Hematopoietic multipotent progenitor cell treated with erythropoietin and hydrocortisone succinate and interleukin-3 and kit ligand, for 17 days (in vitro differentiated cells): ENCODE measurements at places on chromosomes 5 and 9.

DNA sequence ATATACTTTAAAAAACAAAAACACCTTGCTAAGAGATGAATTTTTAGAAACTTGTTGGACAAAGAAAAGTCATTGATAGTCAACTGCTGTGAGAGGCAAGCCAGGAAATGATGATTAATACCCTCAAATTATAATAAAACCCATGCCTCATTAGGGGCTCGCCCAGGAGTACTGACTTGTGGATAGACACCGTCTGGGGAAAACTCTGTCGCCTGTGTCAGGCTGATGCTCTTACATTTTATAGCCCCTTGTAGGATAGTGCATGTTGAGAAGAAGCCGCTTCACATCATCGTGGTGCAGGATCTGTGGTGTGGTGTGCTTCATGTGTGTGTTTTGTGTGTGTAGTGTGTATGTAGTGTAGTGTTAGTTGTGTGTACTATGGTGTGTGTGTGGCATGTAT lies 39.1 kb downstream of the SYK start:
- DNase-seq: no peak

GRCh38 chr9:37968228-37968701 lies 64.3 kb upstream of the SLC25A51 start:
- DNase-seq: peak; percentile 80

DNA sequence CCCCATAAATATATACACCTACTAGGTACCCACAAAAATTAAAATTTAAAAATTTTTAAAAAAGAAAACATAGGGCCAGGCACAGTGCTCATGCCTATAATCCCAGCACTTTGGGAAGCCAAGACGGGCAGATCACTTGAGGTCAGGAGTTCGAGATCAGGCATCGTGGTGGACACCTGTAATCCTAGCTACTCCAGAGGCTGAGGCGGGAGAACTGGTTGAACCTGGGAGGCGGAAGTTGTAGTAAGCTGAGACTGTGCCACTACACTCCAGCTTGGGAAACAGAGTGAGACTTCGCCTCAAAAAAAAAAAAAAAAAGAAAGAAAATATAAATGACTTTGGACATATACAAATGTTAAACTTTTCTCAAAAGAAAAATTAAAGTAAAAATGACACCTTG lies 33.3 kb upstream of the RNF38 start:
- no peak for DNase-seq

DNA sequence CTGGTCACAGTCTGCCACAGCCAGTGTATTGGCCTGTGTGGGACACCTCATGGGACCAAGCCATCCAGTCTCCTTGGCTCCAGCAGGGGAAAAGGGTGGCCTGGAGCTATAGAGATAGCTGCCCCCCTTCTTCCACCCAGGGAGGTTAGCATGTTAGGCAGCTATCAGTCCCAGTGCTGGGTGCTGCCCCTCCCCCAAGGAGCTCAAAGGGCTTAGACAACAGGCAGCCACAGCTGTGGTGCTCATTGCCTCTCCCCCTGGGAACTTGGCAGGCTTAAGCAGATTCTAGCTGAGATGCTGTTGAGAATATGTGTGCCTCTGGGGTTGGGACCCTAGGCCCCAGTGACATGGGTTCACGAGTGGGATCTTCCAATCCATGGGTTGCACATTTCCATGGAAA lies 226.0 kb upstream of the PTGER4 start:
- DNase-seq: no peak

DNA sequence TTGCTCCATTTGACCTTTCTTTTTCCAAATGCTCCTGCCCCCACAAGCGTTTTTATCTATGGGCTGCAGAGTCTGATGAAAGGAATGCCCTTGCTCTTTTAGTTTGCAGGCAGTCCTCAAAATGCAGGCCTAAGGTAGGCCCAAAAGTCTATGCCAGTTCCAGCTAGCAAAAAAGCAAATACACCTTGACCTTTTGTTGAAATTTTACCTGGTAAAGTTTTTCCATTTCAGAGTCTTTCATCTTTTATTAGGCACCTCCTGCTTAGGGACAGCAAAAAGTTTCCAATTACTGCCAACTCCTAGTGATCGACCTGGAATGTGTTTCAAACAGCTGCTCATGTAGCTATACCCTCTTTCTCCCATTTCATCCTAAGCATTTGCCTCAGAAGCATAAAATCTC lies 2.7 kb upstream of the LEAP2 start:
- DNase-seq: no peak

- no peak for DNase-seq
Measured at GRCh38 chr5:88226881-88227450, 41.7 kb downstream of the TMEM161B start.
